ENCODE measurements at places on chromosomes 5 and 9. TPM values are rescaled to one million over a fixed set of nuclear protein-coding genes. Genes with fewer than 3 reads are reported as not detected.

DNA sequence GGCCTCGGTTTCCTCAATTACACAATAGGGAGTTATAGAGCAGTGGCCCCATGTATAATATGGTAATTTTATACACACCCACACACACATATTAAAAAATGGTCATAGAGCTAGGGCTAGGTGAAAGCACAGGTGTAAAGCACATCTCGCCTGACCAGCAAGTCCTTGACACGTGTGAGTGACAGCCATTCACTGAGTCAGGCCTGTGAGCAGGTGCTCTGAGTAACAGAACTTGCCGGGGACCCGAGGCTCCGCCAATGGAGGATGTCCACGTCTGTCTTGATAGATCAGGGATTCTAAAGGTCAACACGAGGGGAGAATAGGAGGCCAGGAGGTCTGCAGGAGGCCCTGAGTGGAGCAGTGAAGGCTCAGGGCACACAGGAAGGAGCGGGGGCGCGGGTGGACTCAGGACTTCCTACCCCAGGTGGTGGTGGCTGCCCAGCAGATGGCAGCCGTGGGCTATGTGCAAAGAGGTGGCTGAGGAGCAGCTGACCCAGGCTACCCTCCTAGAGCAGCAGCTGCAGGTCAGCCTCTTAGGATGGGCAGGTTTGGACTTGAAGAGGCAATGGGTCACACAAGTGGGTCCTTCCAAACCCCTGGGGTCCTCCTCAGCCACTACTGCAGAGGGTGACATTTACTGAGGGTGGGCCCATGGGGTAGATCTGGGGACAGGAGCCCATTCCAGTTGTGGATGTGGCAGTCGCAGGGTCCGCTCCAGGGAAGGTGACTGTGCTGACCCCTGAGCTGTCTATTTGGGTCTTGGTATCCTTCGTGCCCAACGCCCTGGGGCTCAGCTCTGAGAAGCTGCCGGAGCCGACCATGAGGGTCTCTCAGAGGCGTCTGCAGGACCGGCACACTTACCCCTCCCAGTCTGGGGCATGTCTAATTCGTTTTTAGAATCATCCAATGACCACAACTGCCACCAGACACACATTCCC, 45.9 kb downstream of the PRRT1B start:
- peak; percentile 86 for DNase-seq

- DNase-seq = no peak
Observed at GRCh38 chr5:119453040-119453373, 710 bp downstream of the HSD17B4 start.

DNA sequence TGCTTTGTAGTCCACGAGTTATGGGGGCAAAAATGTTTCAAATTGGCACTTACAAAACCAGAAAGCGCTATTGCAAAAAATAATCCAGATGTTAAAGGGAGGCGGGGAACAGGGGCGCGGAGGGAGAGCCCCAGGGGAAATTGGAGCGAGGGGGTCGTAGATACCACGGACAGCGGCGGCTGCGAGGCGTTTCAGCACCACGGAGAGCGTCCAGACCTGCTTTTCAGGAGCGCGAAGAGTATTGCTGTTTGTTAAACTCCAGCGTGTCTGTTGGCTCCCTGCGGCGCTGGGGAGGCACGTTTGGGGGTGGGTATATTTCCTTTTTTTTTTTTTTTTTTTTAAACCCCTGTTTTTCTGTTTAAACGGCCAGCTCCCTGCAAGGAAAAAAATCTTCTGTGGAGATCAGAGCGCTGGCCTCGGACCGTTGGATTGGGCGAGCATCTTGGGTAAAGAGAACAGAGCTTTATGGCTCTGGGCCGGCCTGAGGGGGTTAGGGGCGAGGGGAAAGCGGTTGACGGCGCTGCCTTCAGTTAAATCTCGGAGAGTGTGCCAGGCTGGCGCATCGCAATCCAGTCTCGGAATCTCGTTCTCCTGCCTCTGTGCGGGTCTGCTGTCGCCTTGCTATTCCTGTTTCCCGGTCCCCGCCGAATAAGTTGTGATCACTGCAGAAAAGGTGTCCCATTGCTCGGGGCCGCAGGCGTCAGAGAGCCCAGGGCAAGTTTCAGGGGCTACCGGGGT, at the start of gene GLRA1:
Gene GLRA1 (minus strand): TSS at position 288 of the 738 bp plus-strand sequence. CDS start 302 bp downstream, outside the sequence.
- peak; percentile 74 for DNase-seq

DNA sequence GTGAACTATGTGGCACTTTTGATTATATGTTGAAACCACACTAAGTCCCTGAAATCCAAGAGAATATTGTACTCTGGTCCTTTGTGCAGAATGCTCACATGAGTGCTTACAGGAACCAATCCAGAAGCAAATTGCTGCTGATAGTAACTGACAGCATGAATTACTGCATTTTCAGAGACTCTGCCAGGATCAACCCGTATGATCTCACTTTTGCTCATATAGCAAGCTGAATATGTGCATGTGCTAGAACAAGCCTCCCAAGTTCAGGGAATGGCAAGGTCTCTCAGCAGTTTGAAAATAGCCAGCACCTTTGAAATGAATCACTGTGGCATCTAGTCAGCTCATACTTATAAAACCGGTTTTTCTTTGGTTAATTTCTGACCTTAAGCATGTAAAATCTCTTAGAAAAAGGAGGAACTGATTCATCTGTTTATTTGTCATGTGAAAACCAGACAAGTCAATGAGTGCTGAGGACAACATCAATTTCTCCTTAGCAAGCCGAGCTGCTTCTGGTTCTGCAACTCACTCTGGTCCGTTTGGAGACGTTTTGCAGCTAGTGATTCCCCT, 215.7 kb upstream of the ELL2 start:
- no peak for DNase-seq

DNA sequence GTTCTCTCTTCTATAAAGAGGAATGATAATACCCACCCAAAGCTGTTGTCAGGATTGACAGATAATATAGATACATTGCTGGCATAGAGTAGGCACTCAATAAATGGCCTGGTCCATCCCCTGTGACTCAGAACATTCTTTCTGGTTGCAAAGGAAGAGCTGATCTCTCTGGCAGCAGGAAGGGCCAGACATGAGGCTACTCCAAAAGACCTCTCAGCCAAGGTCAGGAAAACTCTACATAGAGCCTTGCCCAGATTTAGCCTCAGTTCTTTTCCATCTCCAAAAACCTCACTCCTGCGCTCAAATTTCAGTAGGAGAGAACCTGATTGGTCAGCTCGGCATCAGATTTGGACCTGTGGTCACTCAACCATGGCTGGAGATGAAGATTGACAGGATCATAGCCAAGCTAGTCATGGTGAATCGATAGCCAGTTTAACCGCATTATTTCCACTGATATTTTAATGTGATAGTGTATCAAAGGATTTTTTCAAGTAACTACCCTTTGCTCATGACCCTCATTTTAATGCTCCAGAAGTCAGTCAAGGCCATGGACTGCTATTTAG, 319.6 kb downstream of the DRD1 start:
- DNase-seq = no peak

DNA sequence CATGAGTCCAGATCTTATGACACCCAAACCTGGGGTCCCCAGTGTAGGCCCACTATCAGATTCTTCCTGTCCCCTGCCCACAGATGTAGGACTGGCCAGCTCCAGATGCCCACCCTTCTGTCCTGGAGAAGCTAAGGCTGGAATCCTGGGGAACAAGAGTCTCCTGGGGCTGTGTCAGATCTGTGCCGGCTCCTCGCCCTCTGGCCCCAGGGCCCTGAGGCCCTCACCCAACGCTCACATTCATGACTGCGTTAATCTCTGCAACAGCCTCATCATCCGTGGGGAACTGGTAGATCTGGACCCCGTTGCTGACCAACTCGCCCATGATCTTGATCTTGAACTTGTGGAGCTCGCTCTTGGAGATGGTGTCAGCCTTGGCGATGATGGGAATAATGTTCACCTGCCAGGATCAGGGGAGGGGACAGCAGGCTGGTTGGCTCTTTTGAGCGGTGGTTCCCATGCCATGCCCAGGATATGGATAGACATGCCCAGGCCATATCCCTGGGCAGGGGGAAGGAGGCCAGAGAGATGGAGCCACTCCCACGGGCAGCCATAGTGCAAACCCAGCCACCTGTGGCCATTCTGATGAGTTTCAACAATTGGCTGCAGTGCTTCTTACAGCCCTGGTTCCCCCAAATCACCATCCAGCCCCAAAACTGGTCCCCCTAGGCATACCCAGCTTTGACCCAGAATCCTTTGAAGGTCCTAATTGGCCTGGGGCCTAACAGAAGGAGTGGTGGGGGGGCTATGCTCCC, 14.6 kb downstream of the SEPTIN8 start:
- DNase-seq = no peak

DNA sequence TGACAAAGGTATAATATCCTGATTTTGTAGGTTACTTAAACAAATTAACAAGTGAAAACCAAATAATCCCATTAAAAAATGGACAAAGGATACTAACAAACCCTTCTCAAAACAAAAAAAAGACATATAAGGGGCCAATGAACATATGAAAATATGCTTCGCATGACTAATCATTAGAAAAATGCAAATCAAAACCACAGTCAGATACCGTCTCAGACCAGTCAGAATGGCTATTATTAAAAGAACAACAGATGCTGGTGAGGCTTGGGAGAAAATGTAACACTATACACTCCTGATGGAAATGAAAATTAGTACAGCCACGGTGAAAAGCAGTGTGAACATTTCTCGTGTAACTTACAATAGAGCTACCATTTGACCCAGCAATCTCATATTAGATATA, 1542.2 kb upstream of the CDH9 start:
- DNase-seq = no peak

DNA sequence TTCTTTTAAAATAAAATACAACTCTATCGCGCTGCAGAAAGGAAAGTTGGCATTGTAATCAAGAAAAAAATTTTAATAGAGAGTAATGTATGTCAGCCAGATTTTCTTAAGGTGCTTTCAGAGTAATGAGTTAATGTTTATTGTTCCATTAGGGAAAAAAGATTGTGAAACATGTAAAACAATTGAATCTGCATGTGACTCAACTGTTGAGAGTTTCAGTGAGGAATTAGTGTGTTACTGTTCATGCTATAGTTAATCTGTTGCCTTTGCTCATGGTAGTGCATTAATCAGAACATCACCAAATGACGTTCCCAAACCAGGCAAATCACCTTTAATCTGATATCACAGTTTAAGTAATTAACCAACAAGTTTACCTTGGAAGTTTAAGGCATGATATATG, 600.5 kb downstream of the NR2F1-AS1 start:
- no peak for DNase-seq

The CTSV gene
- 82.2 TPM for total RNA-seq

The EIF4E1B gene
- total RNA-seq = 1.3 TPM
